ENCODE measurements at places on chromosomes 12 and 14.

GRCh38 chr14:67018720-67019119, 170.5 kb upstream of the GARIN2 start:
- H3K27ac ChIP-seq = no peak overlapping the region
- H3K36me3 ChIP-seq = no peaks in the 10 kb centered on the region
- no peak for DNase-seq

DNA sequence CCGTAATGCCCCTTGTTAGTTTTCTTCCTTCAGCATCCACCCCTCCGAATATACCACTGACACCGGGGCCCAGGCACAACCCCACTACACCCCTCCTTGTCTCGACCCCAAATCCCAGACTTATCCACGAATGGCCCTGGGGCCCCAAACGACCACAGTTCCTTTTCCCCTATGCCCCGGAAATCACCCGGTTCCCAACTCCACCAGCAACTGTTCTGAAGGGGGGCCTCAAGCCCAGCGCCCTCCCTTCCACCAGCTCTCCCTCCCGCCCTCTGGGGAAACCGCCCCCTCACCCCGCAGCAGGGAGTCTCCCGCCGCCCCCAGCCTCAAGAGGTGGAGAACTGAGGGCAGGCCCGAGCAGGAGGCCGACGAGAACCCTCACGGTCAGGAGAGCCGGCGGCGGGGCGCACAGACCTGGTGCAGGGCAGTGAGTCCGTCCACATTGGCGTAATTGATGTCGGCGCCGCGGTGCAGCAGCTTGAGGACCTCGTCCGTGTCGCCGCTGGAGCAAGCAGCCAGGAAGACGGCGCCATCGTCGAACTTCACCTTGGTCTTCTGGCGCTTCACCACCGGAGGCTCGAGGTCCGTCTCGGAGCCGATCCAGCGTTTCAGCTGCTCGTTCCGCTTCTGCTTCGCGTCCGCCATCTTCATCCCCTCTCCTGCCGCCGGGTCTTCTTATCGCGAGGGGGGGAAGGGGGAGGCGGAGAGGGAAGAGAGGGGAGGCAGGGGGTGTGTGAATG, 446 bp downstream of the PPP1R12A start:
- peak overlapping the region; percentile 85 for H3K27ac ChIP-seq
- H3K27me3 ChIP-seq = no peaks in the 10 kb centered on the region
- peaks cover 6% of the 10 kb centered on the region for H3K4me1 ChIP-seq
- H3K4me3 ChIP-seq = peak overlapping the region; percentile 89

DNA sequence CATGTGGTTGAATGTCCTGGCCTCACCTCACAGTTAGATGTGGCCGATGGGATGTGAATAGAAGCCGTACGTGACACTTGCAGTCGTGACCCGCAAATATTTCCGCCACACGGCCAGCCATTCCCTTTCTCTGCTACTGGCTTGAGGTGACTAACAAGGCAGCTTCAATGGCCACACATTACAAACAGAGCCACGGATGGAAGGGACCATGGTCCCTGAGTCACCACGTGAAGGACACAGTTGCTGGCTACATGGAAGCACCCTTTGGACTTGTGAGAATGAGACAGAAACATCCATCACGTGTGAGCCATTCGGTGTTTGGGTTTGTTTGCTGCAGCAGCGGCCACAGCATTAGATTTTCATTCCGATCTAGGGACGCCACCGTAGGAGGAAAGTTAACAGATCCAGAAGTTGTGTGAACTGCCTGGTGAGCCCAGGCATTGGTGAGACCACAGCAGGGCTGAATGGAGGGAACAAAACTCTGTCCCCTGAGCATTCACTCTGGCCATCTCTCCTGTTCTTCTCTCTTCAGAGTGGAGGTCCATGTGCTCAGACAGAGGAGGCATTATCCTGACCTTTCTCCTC, 33.5 kb upstream of the ADGRD1 start:
- DNase-seq = no peak
- H3K4me1 ChIP-seq = no peaks in the 10 kb centered on the region
- H3K27ac ChIP-seq = no peak overlapping the region
- no peak overlapping the region for H3K4me3 ChIP-seq
- no peaks in the 10 kb centered on the region for H3K36me3 ChIP-seq
- peaks cover 5% of the 10 kb centered on the region for H3K27me3 ChIP-seq

GRCh38 chr14:35346738-35347322, 54.6 kb downstream of the PSMA6 start:
- H3K27ac ChIP-seq = no peak overlapping the region
- H3K4me3 ChIP-seq = no peak overlapping the region
- DNase-seq = no peak
- H3K36me3 ChIP-seq = no peaks in the 10 kb centered on the region

DNA sequence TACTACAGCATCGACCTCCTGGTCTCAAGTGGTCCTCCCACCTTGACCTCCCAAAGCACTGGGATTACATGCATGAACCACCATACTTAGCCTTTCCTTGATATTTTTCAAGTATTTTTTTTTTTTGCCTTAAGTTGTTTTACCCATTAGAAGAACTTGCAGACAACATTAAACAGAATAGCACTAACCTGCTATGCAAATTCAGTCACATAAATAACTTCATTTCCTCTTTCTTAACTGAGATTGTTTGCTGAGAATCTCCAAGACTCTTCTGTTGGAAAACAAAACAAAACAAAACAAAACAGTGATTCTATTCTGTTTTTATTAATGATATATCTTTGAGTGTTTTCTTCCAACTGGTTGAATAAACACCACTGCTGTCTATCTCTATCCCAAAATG, 115.9 kb upstream of the IFNG-AS1 start:
- no peaks in the 10 kb centered on the region for H3K36me3 ChIP-seq
- no peaks in the 10 kb centered on the region for H3K27me3 ChIP-seq
- H3K27ac ChIP-seq = no peak overlapping the region
- no peaks in the 10 kb centered on the region for H3K4me1 ChIP-seq
- no peak for DNase-seq
- no peak overlapping the region for H3K4me3 ChIP-seq

DNA sequence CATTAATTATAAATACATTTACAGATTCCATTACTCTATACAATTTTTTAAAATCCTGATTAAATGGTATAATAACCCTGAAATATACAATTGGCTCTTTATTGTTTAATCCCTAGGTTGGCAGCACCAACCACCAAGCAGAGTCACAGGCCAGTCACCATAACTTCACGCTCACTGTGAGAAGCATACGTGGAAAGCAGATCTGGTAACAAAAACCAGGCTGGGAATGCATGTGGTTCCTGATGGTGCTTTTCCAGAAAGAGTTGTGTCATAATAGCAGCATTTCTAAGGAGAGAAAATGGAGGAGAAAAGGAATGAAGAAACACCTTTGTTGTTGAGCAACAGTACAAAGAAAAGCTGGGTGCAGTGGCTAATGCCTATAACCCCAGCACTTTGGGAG, 66.1 kb downstream of the SIX6 start:
- no peaks in the 10 kb centered on the region for H3K27me3 ChIP-seq
- H3K36me3 ChIP-seq = no peaks in the 10 kb centered on the region
- DNase-seq = no peak
- H3K4me3 ChIP-seq = no peak overlapping the region
- H3K4me1 ChIP-seq = no peaks in the 10 kb centered on the region

- no peaks in the 10 kb centered on the region for H3K4me1 ChIP-seq
- no peaks in the 10 kb centered on the region for H3K36me3 ChIP-seq
- DNase-seq = no peak
- no peaks in the 10 kb centered on the region for H3K27me3 ChIP-seq
Measured at GRCh38 chr14:77055981-77056380, 27.5 kb upstream of the IRF2BPL start.

GRCh38 chr12:24155042-24155441, 205.6 kb upstream of the SOX5 start:
- H3K4me3 ChIP-seq = no peak overlapping the region
- no peak for DNase-seq
- no peaks in the 10 kb centered on the region for H3K27me3 ChIP-seq
- H3K4me1 ChIP-seq = no peaks in the 10 kb centered on the region

- no peaks in the 10 kb centered on the region for H3K4me1 ChIP-seq
- no peak overlapping the region for H3K27ac ChIP-seq
- no peaks in the 10 kb centered on the region for H3K36me3 ChIP-seq
- no peak overlapping the region for H3K4me3 ChIP-seq
- no peak for DNase-seq
Measured at GRCh38 chr14:80419345-80419744, 208.0 kb upstream of the DIO2 start.

- H3K27ac ChIP-seq = no peak overlapping the region
- no peaks in the 10 kb centered on the region for H3K36me3 ChIP-seq
- H3K27me3 ChIP-seq = peaks cover 57% of the 10 kb centered on the region
- H3K4me3 ChIP-seq = no peak overlapping the region
- peaks cover 7% of the 10 kb centered on the region for H3K4me1 ChIP-seq
- no peak for DNase-seq
Measured at GRCh38 chr12:54033106-54033979, 493 bp downstream of the HOXC5 start.

- H3K27ac ChIP-seq = no peak overlapping the region
- no peak for DNase-seq
- no peak overlapping the region for H3K4me3 ChIP-seq
Measured at GRCh38 chr12:64080319-64081007, 141.6 kb downstream of the KICS2 start.

GRCh38 chr14:92902726-92903125, 20.2 kb upstream of the CHGA start:
- no peak for DNase-seq
- H3K36me3 ChIP-seq = no peaks in the 10 kb centered on the region
- no peak overlapping the region for H3K4me3 ChIP-seq

DNA sequence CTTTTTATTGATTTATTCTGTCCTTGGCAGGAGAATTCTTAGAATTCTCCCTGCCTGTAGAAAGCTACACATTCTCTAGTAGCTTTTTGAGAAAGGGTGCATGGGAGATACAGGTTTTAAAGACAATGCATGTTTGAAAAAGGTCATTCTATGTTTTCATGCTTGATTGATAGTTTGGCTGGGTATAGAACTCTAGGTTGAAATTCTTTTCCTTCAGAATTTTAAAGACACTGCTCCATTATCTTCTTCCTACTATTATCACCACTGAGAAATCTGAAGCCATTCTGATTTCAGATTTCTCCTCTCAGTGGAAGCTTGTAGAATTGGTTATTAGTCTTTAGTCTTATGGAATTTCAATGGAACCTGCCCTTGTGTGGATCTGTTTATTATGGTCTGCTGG, 14.0 kb downstream of the ATF7IP start:
- H3K27ac ChIP-seq = no peak overlapping the region
- no peaks in the 10 kb centered on the region for H3K27me3 ChIP-seq
- H3K4me3 ChIP-seq = no peak overlapping the region

- H3K27me3 ChIP-seq = no peaks in the 10 kb centered on the region
- no peak for DNase-seq
- no peaks in the 10 kb centered on the region for H3K4me1 ChIP-seq
- H3K36me3 ChIP-seq = peaks cover 86% of the 10 kb centered on the region
Measured at GRCh38 chr12:124336742-124337520, 42.0 kb downstream of the RFLNA start.

GRCh38 chr12:85626001-85626783, 210.0 kb downstream of the RASSF9 start:
- no peak overlapping the region for H3K4me3 ChIP-seq
- DNase-seq = no peak
- H3K27ac ChIP-seq = no peak overlapping the region

DNA sequence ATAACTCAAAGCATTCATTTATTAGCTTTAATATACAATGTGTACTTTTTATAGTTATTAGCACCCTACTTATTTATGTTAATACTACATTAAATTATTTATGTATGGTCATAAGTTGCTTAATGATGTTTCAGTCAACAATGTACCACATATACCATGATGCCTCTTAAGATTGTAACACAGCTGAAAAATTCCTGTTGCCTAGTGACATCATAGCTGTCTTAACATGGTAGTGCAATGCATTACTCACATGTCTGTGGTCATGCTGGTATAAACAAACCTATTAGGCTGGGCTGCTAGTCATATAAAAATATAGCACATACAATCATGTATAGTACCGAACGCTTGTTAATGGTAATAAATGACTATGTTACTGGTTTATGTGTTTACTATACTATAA, 120.4 kb downstream of the ANO6 start:
- no peaks in the 10 kb centered on the region for H3K36me3 ChIP-seq
- no peaks in the 10 kb centered on the region for H3K27me3 ChIP-seq
- no peak overlapping the region for H3K4me3 ChIP-seq
- no peaks in the 10 kb centered on the region for H3K4me1 ChIP-seq

- no peaks in the 10 kb centered on the region for H3K36me3 ChIP-seq
- no peaks in the 10 kb centered on the region for H3K4me1 ChIP-seq
- H3K4me3 ChIP-seq = no peak overlapping the region
Measured at GRCh38 chr12:3545121-3545796, 54.3 kb downstream of the PRMT8 start.

- H3K27ac ChIP-seq = no peak overlapping the region
- H3K4me3 ChIP-seq = no peak overlapping the region
- H3K4me1 ChIP-seq = no peaks in the 10 kb centered on the region
- H3K27me3 ChIP-seq = no peaks in the 10 kb centered on the region
- DNase-seq = peak; percentile 76
Measured at GRCh38 chr14:91173221-91173670, 59.4 kb downstream of the DGLUCY start.

DNA sequence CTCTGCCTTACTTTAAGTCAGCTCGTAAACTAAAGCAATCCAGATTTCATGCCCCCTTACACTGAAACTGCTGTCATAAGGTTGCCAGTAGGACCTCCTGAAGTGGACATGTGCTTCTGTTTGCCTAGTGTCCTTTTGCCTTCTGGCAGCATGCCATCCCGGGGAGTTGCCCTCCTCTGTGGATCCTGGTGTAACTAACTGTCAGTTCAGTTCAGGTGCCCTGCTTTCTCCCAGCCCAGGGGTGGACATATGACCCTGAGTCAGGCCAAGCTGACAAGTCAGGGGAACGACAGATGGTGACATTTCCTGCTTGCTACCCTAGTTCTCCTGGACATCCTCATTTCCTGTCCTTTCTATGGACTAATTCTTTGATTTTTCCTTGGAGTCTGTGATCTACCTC, 25.6 kb downstream of the AKAP6 start:
- H3K27ac ChIP-seq = no peak overlapping the region
- H3K4me1 ChIP-seq = no peaks in the 10 kb centered on the region
- no peak for DNase-seq
- no peaks in the 10 kb centered on the region for H3K36me3 ChIP-seq
- no peak overlapping the region for H3K4me3 ChIP-seq
- no peaks in the 10 kb centered on the region for H3K27me3 ChIP-seq

GRCh38 chr12:1162081-1162760, 171.2 kb downstream of the ERC1 start:
- no peaks in the 10 kb centered on the region for H3K27me3 ChIP-seq
- H3K4me3 ChIP-seq = no peak overlapping the region
- H3K36me3 ChIP-seq = no peaks in the 10 kb centered on the region
- no peaks in the 10 kb centered on the region for H3K4me1 ChIP-seq

GRCh38 chr12:69129017-69129416, 110.4 kb upstream of the CPSF6 start:
- no peak overlapping the region for H3K4me3 ChIP-seq
- DNase-seq = no peak
- H3K27me3 ChIP-seq = no peaks in the 10 kb centered on the region
- H3K4me1 ChIP-seq = no peaks in the 10 kb centered on the region
- no peaks in the 10 kb centered on the region for H3K36me3 ChIP-seq

- H3K4me3 ChIP-seq = no peak overlapping the region
- H3K36me3 ChIP-seq = no peaks in the 10 kb centered on the region
- no peak for DNase-seq
- H3K4me1 ChIP-seq = no peaks in the 10 kb centered on the region
- H3K27me3 ChIP-seq = no peaks in the 10 kb centered on the region
Measured at GRCh38 chr12:64840119-64840518, 15.7 kb downstream of the TBC1D30 start.
